Stimulated activated CD4-positive, alpha-beta T cell treated with anti-CD3 and anti-CD28 coated beads, Interleukin-2, amount 100 ng/mL, for 48 hours (primary cell): ENCODE measurements at places on chromosomes 16 and 17.

DNA sequence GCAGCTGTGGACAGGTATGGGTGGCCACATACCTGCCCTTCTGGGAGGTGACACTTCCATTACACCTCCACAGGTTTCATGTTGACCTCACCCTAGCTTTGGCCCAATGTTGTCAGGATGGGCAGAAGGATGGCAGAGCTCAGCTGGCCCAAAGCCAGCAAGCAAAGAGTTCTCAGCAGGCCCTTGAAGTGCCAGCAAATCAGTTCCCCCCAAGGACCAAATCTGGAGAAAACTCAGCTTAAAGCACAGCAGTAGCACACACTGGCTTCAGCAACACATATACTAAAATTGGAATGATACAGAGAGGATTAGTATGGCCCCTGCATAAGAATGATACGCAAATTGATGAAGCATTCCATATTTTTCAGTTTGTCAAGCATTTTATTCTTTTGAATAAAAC is 13.4 kb downstream of the ARL4D start:
- no peak for DNase-seq

DNA sequence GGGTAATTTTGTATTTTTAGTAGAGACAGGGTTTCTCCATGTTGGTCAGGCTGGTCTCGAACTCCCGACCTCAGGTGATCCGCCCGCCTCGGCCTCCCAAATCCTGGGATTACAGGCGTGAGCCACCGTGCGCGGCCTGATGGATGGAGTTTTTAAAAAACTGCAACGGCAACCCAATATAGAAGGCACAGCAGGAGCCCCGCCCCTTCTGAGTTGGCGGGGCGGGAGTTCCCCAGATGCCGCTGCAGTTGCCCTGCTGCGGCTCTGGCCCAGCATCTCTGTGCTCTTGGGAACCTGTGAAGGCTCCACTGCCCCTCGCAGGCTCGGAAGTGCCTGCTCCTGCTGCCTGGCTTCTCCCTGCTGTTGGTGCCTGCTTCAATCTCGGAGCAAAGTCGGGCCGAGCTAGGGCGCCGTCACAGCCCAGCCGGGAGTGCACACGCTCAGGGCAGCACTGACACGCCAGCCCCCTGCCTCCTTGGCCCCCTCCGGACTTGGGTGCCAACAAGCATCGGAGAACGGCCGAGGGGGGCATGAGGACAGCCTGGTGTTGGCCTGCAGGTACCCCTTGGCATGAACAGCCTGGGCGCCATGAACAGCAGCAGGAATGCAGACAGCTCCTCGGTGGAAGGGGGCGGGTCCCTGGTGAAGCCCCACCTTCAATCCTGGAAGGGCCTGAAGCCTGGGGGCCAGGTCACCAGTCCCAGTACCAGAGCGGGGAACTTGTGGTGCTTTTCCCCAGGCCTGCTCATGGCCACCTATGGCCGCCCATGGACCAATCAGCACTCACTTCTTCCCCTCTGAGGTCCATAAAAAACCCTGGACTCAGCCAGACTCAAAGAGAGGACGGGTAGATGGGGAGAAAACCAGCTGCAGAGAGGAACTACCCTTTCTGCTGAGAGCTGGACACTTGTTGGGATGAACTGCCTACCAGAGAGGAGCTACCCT is 2.3 kb upstream of the NT5M start:
- no peak for DNase-seq

GRCh38 chr16:19861133-19861532 is 23.5 kb downstream of the GPRC5B start:
- DNase-seq, result no peak

DNA sequence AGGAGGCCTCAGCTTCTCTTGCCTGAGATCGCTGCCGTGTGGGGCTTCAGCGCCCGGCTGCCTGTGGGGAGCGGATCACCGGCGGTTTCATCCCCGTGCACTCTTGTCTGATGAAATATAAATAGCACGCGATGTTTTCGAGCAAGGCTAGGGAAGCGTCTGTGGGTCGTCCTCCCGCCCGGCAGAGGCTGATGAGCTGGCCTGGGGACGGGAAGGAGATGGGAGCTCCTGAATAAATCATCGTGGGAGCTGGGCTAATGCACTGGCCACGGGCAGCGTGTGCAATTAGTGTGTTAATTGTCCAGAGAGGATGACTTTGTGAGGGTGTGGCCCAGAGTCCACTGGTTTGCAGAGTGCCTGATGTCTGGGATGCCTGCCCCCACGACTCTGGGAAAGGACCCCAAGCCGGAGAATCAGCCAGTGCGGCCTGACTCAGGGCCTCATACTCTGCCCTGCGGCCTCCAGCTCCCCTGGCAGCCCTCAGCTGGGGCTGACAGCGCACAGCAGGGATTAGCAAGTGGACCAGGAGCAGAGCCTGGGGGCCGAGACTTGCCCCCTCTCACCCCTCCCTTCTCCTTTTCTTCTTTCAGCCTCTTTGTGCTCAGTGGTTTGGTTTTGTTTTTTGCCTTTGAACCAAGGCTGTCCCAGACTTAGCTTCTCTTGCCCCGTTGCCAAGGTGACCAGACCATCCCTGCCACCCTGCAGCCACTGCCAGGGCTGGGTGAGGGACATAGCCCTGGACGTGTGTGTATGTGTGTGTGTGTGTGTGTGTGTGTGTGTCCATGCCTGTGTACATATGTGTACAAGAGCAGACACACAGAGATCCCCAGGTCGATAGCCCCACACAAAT is 21.4 kb downstream of the KCNJ12 start:
- DNase-seq, result no peak
